ELR (cell line): ENCODE measurements at places on chromosomes 6 and 20.

- DNase-seq = no peak
Observed at GRCh38 chr6:81682858-81683620, 69.4 kb downstream of the TENT5A start.

GRCh38 chr20:58818586-58819285, 32.0 kb downstream of the GNAS-AS1 start:
- peak; percentile 73 for DNase-seq

DNA sequence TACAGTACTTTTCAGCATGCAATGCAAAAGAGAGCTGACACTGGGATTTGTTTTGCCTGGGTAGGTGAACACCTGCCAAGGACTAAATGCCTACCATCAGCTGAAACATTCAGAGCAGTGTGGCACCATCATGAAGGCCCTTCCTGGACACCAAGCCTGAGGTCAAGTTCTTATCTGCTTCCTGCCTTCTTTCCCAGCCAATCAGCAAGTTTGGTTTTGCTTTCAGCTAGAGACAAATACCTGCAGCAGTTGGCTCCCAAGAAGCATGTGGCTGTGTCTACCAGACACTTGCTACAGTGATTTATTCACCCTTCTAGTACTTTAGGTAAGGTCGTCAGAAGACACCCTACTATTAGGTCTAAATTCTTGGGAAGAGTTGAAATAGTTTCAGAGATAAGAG, 112.8 kb downstream of the TBX18 start:
- no peak for DNase-seq

GRCh38 chr6:148854096-148854495, 107.3 kb downstream of the UST start:
- DNase-seq = no peak

DNA sequence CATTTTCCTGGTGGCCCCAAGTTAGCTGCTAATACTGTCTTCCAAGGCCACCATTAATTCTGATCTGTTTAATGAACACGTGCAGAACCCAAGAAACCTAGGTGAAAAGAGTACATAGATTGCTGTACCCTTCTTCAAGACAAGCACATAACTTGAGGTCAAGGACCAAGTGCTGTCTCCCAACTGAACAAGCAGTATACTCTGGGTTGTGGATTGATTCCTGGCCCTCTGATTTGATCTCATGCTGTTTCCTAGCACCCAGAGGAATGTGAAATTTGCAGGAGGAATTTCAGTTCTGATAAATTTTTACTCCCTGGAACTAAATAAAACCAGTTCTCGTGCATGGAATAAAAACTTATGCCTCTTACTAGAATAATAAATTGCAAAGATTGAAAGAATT, 75.6 kb downstream of the MTFR2 start:
- DNase-seq = no peak
